ENCODE measurements at places on chromosomes 13 and 19.

DNA sequence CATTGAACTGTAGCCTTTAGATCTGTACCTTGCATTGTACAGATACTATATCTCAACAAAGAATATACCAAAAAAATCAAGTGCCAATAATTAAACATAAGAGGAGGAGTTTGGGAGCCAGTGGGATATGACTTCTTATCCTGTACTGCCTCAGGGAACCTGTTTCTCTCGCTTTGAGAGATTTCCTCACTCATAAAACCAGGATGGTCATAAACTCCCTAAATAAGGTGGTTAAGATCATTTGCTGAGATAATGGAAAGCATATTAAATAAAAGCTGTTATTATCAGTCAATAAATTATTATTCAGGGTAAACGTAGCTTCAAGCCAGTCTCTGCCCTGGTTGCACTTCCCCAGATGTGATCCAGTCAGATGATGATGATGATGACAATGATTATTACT is 17.0 kb downstream of the OPA3 start:
- DNase-seq = no peak

DNA sequence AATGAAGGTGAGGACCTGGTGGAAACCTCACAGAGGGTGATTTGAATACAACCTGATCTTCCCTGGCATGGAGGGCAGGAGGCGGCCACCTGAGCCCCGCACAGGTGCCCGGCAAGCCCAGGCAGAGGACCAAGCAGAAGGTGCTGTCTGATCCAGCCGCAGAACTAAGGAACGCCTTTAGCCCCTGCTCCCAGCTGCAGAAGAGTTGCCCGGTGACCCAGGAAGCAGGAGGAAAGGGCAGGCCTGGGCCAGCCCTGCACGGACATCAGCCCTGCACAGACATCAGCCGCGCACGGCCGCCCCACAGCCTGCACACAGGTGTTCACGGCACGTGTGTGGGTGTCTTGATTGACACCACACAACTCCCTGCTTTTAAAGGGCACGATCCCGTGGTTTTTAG is 43.1 kb downstream of the RASA3 start:
- DNase-seq = no peak

- DNase-seq = no peak
These were observed 19.5 kb downstream of the GPC6 start for GRCh38 chr13:93246069-93246468.

DNA sequence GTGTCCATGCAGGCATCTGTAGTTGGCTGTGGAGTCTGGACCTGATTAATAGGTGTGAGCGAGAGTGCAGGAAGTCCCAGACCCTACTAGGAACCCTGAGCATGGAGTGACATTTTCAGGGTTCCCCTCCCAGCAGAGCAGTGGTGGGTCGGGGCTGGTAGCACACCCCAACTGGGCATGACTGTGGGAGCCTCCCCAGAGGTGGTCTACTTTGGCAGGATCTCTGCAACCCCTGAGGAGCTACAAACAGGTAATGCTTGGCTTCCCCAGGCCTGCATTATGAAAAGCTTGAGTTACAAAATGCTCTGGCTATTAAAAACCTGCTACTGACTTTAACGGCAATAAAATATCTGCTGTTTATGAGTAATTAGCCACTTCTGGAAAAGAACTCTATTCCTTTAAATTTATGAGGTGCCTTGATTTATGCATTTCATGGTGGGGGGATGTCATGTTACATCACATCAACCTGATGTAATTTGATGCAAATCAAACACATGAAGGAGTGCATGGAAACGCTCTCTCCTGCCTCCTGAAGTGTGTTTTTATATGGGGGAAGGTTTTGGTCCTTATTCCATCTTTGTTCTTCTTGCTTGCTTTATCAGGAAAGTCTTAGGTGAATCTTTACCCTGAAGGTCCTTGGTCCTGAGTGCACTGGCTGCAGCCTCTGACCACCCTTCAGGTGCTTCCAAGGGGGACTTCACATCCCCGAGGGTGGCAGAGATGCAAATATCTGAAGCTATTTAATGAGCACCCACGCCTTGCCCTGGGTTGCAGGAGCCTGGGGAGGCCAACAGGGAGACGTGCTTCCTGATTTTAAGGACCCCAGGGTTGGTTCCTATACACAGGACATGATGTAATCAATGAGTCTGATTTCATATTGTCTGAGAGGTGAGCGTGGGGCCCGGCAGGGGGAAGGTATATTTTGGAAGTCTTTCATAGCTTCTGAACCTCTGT is 54.0 kb downstream of the ZNF536 start:
- DNase-seq = no peak

DNA sequence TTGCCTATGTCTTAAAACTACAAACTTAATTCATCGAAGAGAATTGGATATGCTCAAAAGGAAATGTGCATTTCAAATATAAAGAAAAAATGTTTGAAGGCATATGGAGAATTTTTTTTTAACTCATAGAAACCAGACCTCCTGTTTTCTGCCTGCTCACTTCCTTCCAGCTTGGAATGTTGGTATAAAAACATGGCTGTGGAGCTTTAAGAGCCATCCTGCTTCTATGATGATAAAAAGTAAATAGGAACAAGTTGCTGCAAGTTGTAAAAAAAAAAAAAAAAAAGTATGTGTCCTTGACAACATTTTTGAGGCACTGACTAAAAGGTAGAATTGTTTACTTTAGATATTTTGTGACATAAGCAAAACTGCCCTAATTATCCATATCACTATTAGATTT is 1230.7 kb downstream of the PCDH9 start:
- DNase-seq = no peak
